ENCODE measurements at places on chromosomes 3 and 15.

- DNase-seq = no peak
Observed at GRCh38 chr3:44048949-44049348, 192.7 kb upstream of the TOPAZ1 start.

DNA sequence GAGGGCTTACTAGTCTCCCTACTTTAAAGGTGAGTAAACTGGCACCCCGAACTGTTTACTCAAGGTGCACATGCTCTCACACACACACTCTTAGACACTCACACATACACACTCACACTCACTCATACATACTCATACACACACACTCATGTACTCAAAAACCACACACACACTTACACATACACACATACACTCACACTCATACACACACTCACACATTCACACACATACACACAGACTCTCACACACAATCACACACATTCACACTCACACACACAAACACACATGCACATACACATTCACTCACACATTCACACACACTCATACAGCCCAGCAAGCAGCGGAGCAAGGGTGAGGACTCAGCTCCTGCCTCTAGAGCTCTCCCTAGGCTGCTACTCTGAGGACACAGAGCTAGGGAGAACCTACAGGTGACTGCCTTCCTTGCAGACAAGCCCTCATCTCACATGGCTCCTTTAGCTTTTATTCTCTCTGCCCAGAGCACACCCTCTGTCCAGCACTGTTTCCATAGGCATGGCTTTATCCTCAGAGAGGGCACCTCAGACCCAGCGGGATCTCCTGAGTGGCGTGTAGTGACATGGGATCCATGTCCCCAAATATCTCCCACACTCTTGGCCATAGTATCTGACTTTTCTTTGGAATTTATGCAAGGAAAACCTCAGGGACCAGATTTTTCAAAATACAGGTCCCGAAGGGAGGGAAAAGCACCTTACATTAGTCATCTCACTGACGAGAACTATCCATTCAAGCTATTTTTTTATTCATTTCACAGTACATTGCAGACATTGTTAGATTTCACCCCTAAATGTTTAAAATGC lies 26.2 kb upstream of the ATG7 start:
- DNase-seq = no peak

DNA sequence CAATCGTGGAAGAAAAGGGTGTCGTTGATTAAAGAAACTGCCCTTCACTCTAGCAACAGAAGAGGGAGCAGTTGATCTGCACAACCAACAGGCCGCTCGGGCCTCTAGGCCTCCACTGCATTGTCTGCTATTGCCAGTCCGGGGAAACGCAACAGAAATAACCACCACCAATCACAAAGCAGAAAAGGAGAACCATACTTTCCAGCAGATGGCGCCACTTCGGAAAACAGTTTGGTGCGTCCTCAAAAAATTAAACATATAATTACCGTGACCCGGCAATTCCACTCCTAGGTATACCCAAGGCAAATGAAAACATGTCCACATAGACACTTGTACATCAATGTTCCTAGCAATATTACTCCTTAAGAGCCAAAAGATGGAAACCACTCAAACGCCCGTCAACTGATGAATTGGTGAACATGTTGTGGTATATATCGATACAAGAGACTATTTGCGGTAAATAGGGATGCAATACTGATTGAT lies 154.1 kb downstream of the TJP1 start:
- DNase-seq = peak; percentile 90

DNA sequence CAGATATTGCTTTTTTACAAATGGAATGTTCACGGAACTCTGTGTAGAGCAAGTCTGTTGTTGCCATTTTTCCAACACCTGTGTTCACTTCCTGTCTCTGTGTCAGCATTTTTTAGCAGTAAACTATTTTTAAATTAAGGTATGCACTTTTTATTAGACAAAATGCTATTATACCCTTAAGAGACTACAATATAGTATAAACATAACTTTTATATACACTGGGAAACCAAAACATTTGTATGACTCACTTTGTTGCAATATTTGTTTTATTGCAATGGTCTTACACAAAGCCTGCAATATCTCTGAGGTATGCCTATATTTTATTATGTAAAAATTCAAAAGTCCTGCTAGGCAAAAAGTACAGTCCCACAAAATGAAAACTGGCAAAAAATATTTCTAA lies 39.8 kb upstream of the FGF7 start:
- DNase-seq = peak; percentile 58

DNA sequence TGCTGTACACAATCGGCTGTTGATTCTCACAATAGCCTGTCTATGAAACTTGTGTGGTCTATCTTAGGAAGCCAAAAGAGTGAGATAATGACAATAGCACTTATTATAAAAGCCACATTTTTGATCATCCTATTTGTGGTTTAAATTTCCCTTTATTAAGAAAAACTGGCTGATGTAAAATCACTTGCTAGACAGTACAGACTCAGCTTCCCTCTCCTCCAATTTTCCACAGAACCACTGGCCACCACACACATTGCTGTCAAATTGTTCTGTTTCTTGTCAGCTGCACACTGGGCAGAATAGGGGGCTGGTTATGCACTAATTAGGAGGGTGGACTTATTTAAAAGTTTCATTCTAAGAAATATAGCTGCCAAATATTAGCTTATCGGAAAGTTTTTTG lies 425.9 kb downstream of the EPHA3 start:
- DNase-seq = no peak

DNA sequence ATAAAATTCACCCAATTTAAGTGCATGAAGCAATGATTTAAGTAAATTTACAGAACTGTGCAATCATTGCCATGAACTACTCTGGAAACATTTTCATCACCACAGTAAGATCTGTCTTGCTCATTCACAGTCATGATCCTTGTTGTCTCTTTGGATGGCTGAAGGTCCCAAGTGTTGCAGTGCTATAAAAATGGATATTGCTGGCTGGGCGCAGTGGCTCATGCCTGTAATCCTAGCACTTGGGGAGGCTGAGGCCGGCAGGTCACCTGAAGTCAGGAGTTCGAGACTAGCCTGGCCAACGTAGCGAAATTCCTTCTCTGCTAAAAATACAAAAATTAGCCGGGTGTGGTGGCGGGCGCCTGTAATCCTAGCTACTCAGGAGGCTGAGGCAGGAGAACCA lies 17.0 kb downstream of the SNRPN start:
- no peak for DNase-seq

DNA sequence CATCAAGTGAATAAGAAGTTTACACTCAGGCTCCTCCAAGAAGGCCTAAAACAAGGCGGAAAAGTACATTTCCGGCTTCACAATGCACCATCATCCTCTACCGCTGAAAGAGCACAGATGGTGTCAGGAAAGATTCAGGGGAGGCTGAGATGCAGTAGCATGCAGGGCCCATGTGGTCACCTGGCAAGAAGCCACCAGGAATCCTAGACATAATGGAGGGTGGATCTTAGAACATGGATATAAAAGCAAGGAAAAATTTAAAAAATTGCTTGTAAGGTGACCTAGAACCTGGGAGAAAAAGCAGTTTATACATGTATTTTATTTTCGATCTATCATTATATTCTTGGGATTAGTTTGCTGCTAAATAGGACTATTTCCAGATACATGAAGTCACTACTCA lies 21.9 kb upstream of the OTOL1 start:
- no peak for DNase-seq

DNA sequence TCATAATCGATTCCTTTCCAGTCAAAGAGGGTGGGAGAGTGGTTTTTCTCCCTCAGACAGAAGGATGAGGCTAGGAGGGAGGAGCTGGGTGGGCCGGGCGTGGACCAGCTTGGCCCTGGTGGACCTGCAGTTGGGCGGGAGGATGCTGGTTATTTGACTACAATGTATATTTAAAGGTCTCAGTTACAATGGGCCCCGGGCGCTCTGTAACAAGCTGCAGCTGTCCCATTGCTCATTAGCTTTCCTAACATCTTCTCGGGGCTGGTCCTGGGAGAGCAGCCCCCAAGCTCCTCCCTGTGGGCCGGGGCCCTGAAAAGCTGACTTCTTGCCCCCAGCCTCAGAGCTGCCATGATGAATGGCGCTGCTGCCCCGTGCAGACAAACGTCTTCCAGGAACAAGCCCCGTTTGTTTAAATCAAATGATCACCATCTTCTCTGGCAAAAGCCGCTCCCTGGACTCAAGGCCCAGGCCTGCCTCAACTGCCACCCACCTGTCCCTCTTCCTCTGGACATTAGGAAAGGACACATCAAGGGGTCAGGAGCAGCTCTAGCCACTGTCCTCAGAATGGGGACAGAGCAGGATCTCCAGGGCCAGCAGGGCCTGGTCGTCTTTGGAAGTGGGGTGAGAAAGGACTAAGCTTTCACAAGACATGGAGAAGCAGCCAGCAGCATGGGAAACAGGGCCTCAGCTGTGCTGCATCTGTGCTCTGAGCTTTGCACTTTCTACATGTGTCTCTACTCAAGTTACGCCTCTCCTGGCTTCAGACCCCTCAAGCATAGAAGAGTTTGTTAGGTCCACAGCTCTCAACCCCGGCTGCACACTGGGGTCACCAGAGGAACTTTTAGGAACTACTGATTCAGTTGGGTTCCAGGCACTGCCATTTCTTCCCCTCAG lies 38.6 kb downstream of the MAGEF1 start:
- no peak for DNase-seq

- DNase-seq = peak; percentile 61
Observed at GRCh38 chr3:197224034-197224444, 74.4 kb downstream of the DLG1 start.

DNA sequence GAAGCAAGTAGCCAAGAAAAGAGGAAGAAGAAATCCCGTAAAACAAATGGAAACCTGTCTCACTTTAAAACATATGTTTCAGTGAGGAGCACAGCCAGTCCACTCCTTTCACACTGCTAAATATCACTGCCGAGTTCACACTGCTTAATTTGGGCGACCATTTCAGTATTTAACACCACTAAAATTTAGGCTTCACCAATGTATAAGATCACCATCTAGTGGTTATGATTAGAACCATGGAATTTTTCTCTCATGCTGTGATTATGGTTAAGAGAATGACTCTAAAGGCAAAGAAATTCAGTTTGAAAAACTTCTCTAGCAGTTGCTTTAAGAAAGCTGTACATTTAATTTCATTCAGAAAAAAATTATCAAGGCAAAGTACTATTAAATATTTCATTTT lies 16.6 kb downstream of the SLC4A7 start:
- DNase-seq = peak; percentile 60

DNA sequence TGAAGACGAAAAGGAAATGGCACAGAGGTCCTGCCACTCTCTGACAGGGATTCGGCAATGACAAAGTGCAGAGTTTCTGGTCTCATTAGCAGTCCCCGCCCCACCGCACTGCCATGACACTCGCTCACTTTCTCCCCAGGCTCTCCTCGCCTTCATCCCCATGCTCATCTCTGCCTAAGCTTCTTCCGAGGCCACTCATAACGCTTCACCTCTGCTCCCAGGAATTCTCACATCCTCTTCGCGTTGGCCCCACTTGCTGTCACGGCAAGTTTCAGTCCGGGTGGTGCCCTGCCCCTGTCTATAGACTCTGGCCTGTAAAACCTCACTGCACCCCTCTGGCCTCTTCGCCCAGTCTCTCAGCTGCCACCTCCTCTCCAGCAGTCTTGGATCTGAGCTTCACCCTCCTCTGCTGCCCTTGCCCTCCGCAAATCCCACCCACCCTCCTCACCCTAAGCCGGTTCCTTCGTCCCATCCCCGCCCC lies 654 bp downstream of the RUBCN start:
- peak; percentile 13 for DNase-seq

DNA sequence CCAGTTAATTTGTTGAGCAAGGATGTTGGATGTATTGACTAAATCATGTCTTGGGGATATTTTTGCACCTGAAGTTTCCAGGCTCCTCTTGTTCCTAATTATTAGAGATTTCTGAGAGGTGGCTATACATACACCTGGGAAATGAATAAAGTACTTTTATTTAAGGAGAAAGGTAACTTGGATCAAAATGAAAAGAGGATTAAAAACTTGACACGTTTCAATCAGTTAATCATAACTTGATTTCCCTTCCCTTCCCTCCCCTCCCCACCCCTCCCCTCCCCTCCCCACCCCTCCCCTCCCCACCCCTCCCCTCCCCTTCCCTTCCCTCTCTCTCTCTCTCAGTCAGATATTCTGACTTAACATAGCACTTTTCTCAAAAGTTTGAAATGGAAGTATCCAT lies 126.3 kb downstream of the KCNH8 start:
- no peak for DNase-seq

DNA sequence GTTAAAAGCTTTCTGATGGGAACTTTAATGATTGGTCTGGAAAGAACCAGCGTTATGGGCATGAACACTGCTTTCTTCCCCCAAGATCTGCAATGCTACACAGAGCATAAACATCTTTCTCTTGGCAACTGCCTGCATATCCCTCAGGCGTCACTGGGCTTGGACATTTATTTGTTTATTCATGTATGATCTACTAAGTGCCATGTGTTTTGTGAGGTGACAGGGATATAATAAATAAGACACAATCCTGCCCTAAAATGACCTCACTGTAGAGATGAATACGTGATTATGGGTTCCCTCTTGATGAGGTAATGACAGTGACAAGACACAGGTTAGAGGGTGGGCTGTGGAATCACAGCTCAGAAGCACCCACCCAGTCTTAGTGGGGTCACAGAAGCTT lies 485.3 kb downstream of the PDCD6IP start:
- DNase-seq = no peak

- DNase-seq = peak; percentile 35
Observed at GRCh38 chr15:80694611-80695098, 455 bp upstream of the ABHD17C start.

DNA sequence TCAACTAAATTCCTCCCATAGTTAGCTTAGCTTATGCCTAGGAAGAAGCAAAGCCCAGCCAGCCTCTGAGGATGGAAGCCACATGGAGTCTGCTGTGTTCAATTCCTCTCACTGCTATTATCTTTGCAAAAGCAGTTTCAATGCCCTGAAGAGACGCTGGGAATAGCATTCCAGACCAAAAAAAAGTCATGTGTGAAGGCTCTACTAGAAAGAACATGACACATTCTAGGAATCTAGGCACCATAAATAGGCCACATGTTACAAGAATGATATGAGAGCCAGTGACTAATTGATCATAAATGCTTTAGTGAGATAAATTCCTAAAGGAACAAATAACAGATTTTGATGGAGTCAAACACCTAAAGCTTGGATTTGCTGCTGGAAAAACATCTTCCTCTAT lies 800.8 kb downstream of the TUSC7 start:
- peak; percentile 5 for DNase-seq

GRCh38 chr3:135973841-135974240 lies 8.3 kb downstream of the PPP2R3A start:
- DNase-seq = peak; percentile 10

DNA sequence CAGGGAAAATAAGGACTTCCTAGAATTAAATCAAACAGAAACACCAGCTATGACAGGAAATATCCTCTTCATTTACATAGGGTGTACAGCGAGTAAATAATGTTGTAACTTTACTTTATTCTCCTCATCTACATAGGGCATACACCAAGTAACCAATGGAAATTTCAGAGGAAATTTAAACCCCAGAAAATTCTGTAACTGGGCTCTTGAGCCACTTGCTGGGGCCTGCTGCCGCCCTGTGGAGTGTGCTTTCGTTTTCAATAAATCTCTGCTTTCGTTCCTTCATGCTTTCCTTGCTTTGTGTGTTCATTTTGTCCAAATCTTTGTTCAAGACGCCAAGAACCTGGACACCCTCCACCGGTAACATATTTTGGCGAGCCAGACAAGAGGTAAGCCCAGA lies 990.4 kb upstream of the CADM2 start:
- peak; percentile 3 for DNase-seq
